ENCODE measurements at places on chromosomes 7 and 10. TPM values are rescaled to one million over a fixed set of nuclear protein-coding genes. Genes with fewer than 3 reads are reported as not detected.

DNA sequence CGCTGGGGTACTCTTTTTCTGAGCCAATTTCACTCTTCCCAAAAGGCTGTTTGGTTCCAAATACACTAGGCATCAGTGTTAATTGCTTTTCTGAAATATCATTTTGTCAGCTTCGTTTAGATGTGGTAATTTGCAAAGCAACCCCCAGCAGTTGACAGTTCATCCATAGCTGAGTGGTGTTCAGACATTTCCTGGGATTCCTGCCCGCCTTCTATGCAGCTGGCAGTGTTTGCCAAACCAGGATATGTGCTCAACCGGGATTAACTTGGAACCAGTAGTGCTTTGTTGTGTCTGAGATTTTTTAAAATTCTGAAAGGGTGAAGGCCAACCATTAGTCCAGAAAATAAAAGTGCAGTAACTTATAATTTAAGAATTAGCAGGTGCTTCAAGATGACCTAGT, 25.2 kb upstream of the MKLN1 start:
- DNase-seq, result no peak

- no peak for DNase-seq
Measured at GRCh38 chr10:73876971-73877370, 2.6 kb upstream of the CAMK2G start.

DNA sequence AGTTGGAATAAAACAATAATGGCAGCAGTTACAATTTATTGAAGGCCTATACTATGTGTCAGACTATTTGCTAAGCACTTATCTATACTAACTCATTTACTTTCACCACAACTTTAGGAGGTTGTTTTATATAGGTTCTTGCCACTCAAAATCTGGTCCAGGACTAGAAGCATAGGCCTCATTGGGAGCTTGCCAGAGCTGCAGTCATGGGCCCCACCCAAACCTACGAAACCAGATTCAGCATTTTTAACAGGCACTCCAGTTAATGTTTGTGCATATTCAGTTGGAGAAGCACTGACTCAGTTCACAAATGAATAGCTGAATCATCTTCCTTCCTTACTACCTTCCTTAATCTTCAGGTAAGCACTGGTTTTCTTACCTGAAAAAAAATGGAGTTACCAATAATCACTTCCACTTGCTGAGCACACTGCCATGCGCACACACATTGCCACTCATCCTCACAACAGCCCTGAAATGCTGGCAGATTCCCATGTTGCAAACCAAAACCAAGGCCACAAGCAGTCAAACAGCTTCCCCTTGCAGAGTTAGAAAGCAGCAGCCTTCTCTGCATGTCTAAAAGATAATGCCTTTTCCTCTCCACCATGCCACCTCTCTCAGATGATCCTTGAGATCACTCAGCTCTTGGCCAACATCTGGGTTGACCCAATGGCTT, 122.4 kb downstream of the SLC16A9 start:
- DNase-seq, result no peak

DNA sequence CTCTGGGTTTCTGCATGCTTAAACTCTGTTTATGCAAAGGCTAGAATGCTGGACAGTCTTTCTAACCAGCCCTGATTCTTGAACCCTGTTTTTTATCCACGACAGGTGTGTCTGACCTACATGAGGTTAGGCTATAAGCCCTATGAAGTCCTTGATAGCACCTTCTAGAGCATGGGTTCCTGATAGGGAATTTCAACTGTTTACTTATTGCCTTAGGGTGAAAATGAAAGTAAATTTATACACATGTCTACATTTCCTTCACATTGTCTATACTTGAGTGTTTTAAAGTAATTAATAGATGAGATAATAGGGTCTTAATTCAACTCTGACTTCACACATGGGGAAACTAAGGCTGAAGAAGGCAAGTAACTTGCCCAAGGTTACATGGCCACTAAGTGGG, 35.5 kb downstream of the ADRA2A start:
- DNase-seq, result no peak

DNA sequence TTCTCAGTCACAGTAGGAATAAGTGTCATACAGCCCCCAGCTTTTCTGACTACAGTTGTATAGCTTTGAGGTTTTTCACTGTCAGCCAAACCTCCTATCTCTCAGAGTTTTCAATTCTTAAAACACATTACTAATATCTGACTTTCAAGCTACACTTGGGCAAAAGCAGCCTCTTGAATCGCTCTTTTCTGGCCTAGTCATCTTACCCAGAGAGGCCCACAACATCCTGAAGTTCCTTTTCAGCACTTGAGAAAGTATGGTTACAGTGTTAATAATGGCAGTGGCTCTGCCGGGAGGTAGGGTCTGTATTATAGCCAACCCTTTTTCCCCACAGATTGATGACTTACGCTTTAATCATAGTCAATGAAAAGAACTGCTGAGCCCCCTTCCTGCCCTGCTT, 181.0 kb downstream of the LRRC4 start:
- DNase-seq, result no peak

- DNase-seq, result no peak
Measured at GRCh38 chr10:3294919-3295581, 122.5 kb upstream of the PITRM1 start.

GRCh38 chr7:55260676-55261385, 104.3 kb upstream of the LANCL2 start:
- DNase-seq, result no peak

DNA sequence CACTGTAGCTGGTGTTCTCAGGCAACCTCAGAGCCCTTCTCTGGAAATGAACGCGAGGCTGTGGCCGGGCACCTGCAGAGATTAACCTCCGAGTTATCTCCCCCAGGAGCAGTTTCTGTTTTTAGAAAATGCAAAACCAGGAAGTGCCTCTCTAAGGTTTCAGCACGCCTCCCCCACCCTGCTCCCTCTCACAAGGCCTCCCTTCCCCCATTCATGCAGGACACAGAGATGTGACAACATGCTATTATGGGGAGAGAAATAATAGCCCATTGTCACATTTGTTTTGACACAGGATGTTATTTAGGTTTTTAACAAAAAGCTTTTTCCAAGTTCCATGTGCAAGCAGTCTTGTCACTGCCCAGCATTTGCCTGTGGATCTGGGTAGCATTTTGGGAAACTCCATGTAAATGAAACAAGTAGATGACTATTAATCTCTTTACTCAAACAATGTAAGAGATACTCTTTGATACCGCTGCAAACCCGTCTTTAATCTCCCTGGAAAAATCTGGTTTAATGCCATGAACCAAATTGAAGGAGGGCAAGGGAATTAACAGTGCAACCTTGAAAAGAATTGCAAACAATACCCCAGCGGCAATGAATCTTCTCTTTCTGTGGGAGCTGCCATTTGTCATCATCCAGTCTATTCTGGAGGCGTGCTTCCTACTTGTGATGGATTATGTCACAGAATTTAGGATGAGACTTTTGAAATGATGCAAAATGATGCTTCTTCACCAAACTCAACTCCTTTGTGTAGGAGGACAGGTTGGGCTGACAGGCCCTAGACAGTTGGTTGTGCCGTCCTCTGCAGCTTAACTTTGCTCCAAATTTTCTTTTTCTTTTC, 86.5 kb upstream of the NMT2 start:
- DNase-seq, result peak; percentile 5

- DNase-seq, result no peak
Measured at GRCh38 chr10:21292763-21293517, 232.5 kb downstream of the SKIDA1 start.

GRCh38 chr10:118835682-118836326, 81.0 kb upstream of the CACUL1 start:
- DNase-seq, result no peak

- no peak for DNase-seq
Measured at GRCh38 chr7:25789701-25790640, 362.0 kb upstream of the NFE2L3 start.

DNA sequence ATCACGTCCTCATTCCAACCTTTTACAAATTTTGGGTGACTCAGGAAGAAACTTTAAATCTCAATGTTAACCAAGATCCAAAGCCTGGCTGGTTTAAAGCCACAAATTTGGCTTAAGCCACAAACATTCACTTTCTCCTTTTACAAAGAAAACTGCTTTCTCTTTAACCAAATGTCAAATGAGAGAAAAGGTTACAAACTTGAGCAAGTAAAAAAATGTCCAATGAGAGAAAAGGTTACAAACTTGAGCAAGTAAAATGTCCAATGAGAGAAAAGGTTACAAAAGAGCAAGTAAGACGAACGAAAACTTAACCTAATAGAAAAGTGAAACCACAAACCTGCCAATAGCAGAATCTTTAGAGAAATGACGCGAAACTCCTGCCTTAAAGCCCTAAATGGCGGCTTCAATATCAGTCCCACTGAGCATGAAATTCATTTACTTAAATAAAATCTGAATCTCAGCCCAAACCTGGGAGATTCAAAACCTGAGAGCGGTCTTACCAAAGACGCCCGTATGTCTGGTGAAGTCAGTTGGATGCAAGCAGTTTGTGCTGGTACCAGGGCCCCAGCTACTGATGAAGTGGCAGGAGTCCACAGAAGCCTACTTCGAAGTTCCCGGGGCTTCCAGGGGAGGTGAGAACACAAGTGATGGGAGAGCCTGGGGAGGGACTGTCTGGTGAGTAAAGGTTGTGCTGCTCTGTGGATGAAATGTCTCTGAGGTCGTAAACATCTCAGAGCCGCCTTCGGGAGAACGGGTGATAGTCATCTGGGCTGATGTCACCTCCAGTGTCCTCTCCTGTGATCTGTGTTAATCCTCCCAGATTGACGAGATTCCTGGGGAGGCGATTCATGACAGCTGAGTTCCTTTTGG, 74.6 kb downstream of the PAXIP1 start:
- DNase-seq, result peak; percentile 96

GRCh38 chr7:37394158-37394557, 54.5 kb downstream of the ELMO1 start:
- no peak for DNase-seq

GRCh38 chr7:17497549-17498167, 199.2 kb downstream of the AHR start:
- no peak for DNase-seq

DNA sequence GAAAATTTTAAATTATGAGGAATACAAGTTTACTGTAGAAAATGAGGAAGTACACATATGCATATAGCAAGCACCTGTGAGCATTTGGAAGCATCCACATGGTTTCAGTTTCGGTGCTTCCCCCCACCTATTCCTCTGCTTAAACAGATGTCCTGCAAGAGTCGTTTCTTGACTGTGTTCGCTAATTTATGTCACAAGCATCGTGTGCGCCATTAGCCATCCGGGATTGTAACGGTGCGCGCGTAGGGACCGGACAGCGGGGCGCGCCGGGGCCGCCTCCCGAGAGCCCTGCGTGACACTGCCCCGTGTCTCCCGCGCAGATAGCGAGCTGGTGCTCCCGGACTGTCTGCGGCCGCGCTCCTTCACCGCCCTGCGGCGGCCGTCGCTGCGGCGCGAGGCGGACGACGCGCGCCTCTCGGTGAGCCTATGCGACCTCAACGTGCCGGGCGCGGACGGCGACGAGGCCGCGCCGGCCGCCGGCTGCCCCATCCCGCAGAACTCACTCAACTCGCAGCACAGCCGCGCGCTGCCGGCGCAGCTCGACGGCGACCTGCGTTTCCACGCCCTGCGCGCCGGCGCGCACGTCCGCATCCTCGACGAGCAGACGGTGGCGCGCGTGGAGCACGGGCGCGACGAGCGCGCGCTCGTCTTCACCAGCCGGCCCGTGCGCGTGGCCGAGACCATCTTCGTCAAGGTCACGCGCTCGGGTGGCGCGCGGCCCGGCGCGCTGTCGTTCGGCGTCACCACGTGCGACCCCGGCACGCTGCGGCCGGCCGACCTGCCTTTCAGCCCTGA, 90.9 kb downstream of the NEURL1 start:
- peak; percentile 58 for DNase-seq

GRCh38 chr7:68888971-68889385, 709.3 kb upstream of the AUTS2 start:
- no peak for DNase-seq

- DNase-seq, result no peak
Measured at GRCh38 chr7:30936650-30937245, 25.1 kb downstream of the AQP1 start.

DNA sequence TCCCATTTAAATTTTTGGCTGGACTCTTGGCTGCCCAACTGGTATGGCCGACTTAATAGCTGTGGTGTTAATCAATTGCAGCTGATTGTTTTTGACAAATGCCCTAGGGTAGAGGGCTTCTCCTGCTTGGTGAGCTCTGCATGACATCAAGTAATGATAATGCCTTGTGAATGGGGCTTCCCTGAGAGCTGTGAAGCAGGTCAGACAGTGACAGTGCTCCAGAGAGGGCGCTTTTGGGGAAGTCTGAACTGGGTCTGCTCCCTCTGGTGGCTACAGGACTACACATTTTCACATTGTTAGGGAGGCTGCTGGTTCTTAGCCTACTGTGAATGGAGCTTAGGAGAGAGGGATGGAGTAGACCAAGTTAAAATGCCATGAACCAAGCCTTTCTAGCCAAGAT, 98.8 kb downstream of the SDK1 start:
- no peak for DNase-seq

- DNase-seq, result peak; percentile 23
Measured at GRCh38 chr10:104300736-104301292, 31.8 kb downstream of the GSTO2 start.

DNA sequence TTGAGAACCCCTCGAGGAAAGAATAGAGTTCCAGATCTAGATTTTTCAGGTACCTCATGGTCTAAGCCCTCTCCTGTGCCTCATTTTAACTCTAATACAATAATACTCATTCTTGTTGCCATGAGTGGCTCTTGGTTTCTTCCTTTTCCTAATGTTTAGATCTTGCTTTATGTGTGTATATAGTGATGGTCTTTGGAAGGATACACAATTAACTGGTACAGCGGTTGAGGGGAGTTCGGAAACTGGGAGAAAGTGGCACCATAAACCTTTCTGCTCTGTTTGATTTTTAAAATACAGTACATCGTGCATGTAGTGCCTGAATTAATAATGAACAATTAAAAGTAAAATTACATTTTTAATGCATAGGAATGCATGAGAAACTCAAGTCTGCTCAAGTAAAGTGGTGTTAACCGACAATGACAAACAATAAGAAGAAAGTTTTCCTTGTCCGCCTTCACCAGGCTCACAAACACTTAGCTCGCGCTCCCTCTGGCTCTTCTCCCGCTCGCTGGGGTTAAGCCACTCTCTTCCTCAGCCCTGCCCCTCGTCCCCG, 386 bp upstream of the EIF4EBP2 start:
- no peak for DNase-seq

DNA sequence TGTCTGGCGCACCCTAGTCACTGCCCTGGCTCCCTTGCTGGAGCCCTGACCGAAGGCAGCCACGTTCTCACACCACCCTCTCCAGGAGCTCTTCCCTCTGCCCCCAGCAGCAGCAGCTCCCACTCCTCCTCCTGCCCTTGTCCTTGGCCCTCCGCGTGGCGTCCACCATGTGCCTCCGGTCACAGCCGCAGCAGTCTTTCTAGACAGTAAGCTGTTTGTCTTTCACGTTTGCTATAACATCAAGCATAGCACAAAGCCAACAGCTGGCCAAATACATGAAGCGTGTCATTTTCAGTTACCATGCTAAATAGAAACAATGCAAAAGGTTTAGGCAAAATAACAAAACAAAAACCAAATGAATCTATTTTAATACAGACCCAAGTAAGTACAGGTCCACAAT, 3.3 kb downstream of the PITRM1 start:
- DNase-seq, result no peak

Gene EGFR
- not detected for total RNA-seq

Gene MINDY3
- total RNA-seq, result 44.7 TPM

Gene ZNF316
- 77.9 TPM for total RNA-seq

Gene NEBL
- total RNA-seq, result not detected

Gene ASNS
- 32.4 TPM for total RNA-seq

Gene TMEM270
- total RNA-seq, result not detected

Gene LIPK
- not detected for total RNA-seq

Data from naive thymus-derived CD8-positive, alpha-beta T cell (primary cell).